ENCODE measurements at places on chromosomes 5 and 9.
A peak's percentile ranks its signal among the peaks of the same experiment; 100 is the strongest.

- no peak for DNase-seq
These were observed 1216.5 kb upstream of the CDH9 start for GRCh38 chr5:28254846-28255245.

DNA sequence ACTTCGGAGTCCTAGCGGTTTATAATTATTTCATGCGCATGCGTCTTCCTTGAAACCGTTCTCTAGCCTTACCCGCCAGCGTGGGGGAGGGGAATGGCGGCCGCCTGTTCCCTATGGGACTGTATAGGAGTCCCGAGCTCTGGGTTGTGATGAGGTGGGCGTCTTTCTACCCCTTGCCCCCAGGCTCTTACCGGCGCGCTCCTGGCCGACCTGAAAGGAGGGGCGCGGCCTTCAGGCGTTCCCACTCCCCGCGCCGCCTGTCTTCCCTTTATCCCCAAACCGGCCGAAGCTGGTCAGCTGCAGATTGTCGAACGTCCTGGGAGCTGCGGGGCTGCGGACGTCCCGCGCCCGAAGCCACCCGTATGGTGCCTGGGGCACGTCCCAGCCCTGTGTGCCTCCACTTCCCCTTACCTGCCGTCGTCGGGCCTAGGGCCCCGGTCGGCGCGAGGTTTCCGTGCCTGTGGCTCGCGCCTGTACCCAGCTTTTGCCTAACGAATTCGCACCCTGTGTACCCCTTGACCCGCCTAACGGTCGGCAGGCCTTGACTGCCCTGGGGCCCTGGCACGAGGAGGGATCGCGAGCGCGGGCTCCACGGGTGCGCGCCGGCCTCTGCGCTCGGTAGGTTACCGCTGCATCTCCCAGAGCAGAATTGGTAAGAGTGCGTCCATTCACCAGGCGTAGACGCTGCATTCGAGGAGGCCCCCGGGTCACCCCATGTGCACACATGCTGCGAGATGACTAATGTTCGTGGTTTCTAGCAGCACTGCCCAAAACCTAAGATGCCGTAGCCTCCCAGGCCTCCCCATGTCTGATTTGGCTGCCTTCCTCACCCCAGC lies 653 bp upstream of the HNRNPH1 start:
- DNase-seq: peak; percentile 41

- no peak for DNase-seq
These were observed 578.9 kb downstream of the CETN3 start for GRCh38 chr5:89830691-89831090.

DNA sequence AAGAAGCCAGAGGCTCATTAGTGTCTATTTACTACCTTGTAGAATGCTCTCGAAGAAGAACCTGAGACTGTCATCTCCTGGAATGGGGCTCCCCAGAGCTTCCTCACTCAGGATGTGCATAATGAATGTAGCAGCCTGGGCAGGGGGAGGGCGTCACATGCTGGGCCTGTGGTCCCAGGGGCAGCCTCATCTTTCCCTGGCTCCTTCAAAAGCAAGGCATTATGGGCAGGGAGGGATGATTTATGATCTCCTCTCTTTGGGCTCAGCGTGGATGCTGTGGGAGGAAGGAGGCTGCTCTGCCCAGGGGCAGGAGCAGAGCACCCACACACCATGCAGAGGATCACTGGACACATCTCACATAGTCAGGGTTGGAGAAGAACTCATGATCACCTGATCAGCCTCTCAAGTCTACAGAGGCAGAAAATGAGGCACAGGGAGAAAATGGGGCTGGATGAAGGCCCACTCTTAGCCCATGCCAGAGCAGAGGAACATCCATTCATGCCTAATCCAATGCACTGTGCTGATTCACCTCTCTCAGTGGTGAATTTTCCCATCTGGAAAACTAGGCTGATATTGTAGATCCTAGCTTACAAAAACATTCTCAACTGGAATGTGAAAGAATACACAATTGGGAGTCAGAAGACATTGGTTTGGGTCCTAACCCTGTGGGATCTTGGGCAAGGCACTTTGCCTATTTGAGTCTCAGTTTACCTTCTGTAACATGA lies 173.7 kb downstream of the CARTPT start:
- DNase-seq: no peak

- DNase-seq: peak; percentile 1
These were observed 189.8 kb downstream of the DRD1 start for GRCh38 chr5:175254155-175254554.

DNA sequence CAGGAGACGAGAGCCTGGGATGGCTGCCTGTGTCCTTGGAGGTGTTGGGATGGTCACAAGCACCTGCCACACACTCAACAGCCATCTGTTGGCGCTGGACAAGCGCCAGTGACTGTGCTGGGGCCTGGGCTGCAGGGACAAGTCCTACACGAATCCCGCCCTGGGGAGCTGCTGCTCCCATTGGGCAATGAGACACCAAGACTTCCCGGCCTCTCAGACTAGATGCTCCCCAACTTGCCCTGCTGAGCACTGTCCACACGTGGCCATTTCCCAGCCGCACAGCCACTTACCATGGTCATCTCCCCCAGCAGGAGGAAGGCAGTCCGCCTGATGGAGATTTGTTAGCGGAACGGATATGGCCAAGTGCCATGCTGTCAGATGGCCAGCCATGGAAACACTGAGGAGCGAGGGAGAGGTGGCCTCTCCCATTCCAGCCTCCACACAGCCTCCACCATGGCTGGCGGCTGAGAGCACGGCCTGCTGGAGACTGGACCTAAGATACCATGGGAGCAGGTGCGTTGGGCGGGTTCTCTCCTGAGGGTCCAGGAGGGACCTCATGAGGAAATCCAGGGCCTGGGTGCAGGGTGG lies 43.9 kb downstream of the PRRT1B start:
- peak; percentile 94 for DNase-seq

DNA sequence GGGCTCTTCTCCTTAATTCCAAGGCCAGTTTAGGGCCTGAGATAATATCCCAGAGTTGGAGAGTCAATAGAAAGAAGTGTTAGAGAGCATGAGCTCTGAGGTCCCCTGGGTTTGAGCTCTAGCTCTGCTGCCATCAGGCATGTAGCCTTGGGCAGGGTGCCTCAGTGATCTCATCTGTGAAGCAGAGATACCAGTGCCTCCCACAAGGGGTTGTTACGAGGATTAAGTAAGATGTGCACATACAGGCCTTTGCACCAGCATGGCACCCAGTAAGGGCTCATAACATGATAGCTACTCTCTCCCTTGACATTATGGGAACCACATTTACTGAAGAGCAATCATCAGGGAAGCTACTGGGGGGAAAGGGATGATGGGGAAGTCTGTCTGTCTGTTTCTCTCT lies 265.7 kb downstream of the HSPA4 start:
- DNase-seq: no peak

- DNase-seq: peak; percentile 5
These were observed 111.2 kb upstream of the IL12B start for GRCh38 chr5:159441441-159441840.

DNA sequence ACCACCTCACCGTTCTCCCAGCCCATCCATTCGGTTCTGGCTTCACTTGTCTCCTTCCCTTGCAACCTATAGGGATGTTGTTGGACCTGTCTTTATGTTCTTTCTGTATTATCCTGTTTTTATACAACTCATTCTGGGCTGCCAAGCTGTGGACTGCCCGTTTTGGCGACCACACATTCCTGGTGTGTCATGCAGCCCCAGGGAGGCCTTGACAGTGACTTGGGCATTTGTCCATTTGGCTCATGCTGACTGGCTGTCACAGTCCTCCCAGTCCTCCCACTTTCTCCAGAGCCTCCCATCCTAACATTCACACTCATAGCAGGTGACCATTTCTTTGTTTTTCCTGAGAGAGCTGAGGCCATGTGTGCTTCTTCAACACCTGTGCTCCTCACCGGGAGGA lies 136.4 kb downstream of the SLF1 start:
- DNase-seq: peak; percentile 48

GRCh38 chr9:91395553-91396471 lies 27.8 kb downstream of the NFIL3 start:
- no peak for DNase-seq

DNA sequence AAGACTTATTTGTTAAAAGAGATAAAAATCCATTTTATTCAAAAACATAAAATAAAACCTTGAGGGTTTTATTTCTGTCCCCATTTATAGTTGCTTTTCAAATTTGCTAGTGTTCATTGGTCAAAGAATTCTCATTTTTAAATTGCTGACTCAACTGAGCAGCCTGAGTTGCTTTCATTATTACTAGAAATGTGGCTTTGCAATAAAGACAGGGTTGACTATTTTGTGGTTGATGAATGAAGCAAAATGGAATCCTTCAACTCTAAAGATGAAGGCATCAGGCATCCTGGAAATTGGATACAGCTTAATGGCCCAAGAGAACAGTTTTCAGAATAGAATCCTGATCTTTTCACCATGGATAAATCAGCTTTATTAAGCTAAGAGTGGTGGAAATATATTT lies 23.9 kb upstream of the PPP3R2 start:
- no peak for DNase-seq

- no peak for DNase-seq
These were observed 29.4 kb downstream of the HACD4 start for GRCh38 chr9:21002040-21002439.

DNA sequence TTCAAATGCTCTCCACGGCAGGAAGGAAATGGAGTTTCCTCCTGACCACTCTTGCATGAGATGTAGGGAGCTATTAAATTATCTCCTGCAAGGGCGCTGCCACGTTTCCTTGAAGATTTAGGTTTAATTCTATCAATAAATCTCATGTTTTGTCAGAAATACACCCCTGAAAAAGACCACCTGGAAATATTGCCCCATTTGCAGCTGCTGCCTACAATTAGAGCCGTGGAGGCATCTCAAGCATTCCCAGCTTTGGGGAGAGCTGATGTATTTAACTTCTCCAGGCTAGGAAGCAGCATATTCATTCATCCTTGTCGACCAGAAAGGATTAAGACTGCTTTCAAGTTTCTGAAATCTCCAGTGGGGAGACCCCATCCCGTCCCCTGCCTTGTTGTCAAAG lies 40.5 kb downstream of the CCNJL start:
- DNase-seq: no peak

- DNase-seq: no peak
These were observed 9.4 kb upstream of the BTF3 start for GRCh38 chr5:73488806-73489205.

- no peak for DNase-seq
These were observed 341.2 kb upstream of the CTNND2 start for GRCh38 chr5:12245429-12245828.

DNA sequence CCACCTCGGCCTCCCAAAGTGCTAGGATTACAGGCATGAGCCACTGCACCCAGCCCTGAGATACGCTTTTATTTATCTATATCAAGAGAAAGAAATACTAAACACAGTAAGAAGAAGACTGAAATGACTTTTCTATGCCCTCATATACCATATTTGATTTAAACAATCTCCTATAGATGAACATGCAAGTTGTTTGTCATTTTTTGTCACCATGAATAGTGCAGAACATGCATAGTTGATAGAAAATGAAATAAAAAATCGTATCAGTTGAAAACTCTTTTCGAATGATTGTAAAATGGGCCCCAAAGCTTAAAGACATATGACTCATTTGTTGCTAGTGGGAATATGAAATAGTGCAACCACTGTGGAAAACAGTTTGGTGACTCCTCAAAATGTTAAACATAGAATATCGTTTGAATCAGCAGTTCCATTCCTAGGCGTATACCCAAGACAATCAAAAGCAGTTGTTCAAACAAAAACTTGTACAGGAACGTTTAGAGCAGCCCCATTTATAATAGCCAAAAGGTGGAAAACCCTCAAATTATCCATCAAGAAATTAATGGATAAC lies 61.4 kb upstream of the ANKH start:
- no peak for DNase-seq

DNA sequence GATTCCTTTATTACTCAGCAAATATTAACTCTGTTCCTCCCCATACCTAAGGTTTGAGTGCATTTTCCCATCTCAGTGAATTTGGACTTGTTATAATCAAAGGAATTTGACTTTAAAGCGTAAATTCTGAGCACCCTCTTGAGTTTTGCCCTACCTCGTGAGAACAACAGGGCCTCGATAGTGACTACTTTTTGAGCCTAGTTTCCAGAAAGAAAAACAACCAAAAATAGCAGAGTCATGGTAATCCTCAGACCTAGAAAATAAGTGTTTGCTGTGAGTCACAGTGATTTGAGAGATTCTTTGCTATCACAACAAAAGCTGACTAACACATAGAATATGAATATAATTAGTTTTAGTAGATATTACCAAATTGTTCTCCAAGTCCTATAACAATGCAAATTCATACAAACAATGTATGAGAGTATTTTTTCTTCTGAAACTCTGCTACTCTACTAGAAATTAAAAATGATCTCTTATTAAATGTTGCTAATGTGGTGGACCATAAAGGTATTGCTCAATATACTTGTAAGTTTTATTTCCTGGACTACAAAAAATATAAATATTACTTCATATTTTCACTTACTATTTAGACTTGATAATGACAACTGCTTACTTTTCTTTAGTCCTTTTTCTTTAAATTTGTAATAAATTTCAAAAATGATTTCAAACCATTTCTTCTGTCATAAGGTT lies 759.7 kb downstream of the BRINP1 start:
- no peak for DNase-seq

DNA sequence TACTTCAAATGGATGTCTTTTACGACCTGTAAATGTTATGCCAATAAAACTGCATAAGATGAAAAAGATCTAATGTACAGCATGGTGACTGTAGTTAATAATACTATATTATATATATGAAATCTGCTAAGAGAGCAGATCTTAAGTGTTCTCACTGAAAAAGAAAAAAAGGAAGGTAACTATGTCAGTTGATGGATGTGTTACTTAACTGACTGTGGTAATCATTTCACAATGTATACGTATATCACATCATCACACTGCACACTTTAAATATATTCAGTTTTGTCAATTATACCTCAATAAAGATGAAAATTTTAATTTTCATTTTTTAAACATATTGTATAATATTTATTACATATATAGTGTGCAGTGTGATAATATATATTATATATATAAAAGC lies 31.9 kb downstream of the THBS4 start:
- no peak for DNase-seq

GRCh38 chr9:20729523-20729922 lies 45.5 kb downstream of the FOCAD start:
- no peak for DNase-seq

GRCh38 chr5:55554585-55555202 lies 19.9 kb upstream of the PLPP1 start:
- DNase-seq: peak; percentile 44

DNA sequence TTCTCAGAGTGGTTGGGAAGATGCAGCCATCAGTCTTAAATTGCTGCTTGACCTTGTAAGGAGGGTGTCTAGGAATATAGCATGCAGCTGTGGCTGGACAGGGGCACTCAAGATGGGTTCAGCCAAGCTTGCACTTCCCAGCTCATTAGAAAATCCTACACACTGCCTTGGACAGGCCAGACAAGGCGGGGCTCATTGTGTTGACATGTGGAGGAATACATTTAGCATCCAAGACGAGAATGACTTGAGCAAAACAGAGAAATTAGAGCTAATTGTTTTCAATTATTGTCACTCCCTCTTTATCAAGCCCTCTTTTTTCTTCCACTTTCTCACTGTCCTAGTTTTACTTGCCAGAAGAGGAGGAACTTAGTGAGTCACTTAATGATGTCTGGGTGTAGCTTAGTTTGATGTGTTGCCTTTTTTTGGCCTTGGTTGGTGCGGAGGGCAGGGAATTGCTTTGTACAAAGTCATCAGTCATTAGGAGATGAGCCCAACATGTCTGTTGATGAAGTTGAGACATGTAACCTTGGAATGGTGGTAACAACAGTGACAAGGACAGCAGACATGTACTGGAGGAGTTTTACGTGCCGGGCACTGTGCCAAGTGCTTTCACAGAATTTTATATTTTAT lies 1219.3 kb upstream of the WWC1 start:
- no peak for DNase-seq

- no peak for DNase-seq
These were observed 86.5 kb downstream of the BNC2 start for GRCh38 chr9:16784002-16784401.

- DNase-seq: no peak
These were observed 59.1 kb downstream of the BARX1 start for GRCh38 chr9:93896093-93896492.

All from G401 (cell line).